ENCODE measurements at places on chromosomes 6 and 20.

DNA sequence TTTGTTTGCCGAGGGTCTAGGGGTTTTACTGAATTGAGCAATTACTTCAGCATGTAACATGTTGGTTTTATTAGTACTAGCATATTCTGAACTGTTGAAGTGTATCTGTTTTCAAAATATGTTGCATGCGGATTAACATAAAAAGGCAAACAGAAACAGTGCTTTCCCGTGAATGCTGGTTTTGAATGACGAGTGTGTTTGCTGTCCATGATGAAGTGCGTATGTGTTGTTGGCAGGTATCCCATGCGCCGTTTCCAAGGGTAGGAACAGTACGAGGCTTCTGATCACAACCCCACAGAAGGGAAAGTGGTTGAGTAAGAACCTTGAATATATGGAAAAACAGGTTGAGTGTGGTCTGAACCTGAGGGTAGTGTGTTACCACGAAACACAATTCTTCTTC lies 232.9 kb downstream of the SAMD5 start:
- no peak for DNase-seq

- DNase-seq, result no peak
Observed at GRCh38 chr20:57658447-57658832, 38.2 kb upstream of the ZBP1 start.

GRCh38 chr6:105941621-105942412 lies 144.3 kb upstream of the PRDM1 start:
- DNase-seq, result no peak

- no peak for DNase-seq
Observed at GRCh38 chr6:119848696-119849095, 499.1 kb upstream of the MAN1A1 start.

GRCh38 chr20:51131811-51132210 lies 108.9 kb upstream of the KCNG1 start:
- no peak for DNase-seq

- DNase-seq, result no peak
Observed at GRCh38 chr6:5736016-5736738, 270.5 kb downstream of the NRN1 start.

DNA sequence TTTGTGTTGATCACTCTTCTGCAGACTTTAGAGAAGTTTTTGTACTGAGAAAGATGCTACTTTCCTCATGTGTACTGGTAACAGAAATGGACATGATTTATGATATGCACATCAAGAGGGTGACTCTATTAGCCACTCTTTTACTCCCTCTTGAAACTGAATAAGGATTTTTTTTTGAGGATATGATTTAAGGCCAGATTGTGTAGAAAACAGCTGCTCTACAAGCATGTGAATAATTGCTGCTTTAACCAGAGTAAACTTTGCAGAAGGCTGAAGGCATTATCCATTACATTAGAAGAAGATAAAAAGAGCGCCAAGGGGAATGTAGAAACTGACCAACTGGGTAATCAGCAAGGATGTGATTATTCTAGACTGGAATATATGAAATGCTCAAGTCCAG lies 276.2 kb upstream of the MAP3K7 start:
- no peak for DNase-seq

DNA sequence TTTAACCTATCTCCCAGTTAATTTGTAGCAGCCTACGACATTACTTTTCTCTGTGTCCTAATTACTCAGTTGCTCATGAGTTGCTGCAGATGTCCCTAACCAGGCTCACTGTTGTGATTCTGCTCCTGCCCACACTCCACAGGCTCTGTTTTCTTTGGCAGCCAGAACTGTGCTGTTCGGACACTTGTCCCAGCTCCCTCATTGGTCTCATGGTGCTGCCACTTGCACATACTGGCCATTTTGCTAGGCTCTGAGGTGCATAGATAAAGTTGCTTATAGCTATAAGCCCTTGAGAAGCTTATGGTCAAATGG lies 55.0 kb downstream of the NOX3 start:
- DNase-seq, result no peak

GRCh38 chr20:48957053-48957481 lies 35.6 kb downstream of the ARFGEF2 start:
- DNase-seq, result no peak

GRCh38 chr20:64065062-64065973 lies 2.3 kb downstream of the TCEA2 start:
- DNase-seq, result no peak

- no peak for DNase-seq
Observed at GRCh38 chr20:3164043-3164762, 4.5 kb upstream of the FASTKD5 start.

DNA sequence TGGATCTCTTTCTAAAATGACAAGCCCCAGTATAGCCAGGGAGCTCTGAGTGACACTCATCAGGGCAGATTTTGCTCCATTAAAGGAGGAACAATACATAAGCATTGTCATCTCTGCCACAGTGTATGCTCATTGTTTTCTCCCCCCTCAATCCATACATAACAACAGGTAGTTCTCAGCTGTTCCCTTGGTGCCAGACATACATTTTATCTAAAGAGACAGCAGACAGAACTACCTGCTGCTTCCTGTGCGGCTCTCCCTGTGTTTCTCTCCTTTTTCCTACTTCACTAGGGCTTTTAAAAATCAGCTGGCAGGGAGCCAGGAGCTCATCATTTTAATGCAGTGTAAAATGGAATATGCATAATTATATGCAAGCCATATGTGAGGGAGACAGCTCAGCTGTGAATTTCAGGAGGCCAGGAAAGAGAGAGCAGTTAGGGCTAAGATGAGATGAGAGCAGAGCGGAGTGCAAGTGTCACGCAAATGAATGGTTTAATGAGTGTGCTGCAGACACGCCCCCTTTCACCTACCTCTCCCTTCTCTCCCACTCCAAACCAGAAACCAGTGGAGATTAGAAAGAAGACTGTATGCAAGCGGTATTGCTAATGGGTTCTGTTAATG lies 96.0 kb downstream of the SOBP start:
- no peak for DNase-seq

GRCh38 chr6:169233832-169234231 lies 19.8 kb downstream of the THBS2 start:
- DNase-seq, result no peak

GRCh38 chr6:83044091-83044768 lies 21.4 kb downstream of the UBE3D start:
- no peak for DNase-seq

- DNase-seq, result no peak
Observed at GRCh38 chr6:76764057-76764456, 691.6 kb upstream of the IMPG1 start.

- no peak for DNase-seq
Observed at GRCh38 chr6:168827586-168827871, 386.5 kb downstream of the SMOC2 start.

- DNase-seq, result no peak
Observed at GRCh38 chr6:36925809-36926208, 28.7 kb upstream of the PI16 start.

DNA sequence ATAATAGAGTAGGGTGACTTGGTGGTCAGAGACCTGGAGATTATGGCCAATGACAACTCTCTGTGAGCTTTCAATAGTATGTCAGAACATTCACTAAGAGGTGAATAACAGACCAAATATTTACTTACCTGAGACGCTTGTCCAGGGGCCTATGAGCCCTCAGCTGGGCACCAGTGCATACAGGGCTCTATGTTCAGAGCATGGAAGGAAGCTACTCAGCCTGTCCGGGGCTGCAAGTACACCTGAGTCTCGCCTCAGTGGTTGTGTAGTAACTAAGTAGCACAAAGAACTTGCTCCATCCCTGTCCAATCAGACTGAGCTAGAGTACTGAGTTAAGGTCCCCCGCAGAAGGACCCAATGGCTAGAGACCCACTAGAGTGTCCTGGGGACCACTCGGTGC lies 11.6 kb upstream of the SCGN start:
- DNase-seq, result no peak

GRCh38 chr6:118580585-118581419 lies 32.7 kb downstream of the PLN start:
- no peak for DNase-seq

- no peak for DNase-seq
Observed at GRCh38 chr20:48186447-48186846, 401.2 kb upstream of the SULF2 start.

DNA sequence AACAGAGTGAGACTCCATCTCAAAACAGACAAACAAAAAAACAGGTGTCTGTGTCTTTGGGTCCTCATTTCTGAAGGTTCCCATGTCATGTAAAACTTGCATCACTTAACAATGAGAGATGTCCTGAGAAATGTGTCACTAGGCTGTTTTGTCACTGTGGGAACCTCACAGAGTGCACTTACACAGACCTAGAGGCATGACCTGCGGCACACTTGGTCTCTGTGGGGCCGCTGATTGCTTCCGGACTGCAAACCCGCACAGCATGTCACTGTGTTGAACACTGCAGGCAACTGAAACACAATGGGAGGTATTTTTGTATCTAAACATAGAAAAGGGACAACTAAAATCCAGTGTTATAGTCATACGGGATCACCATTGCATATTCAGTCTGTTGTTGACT lies 42.3 kb upstream of the TMEM181 start:
- DNase-seq, result no peak

- no peak for DNase-seq
Observed at GRCh38 chr6:157760589-157761330, 62.3 kb upstream of the SNX9 start.

- no peak for DNase-seq
Observed at GRCh38 chr6:168371185-168371584, 51.6 kb upstream of the DACT2 start.

DNA sequence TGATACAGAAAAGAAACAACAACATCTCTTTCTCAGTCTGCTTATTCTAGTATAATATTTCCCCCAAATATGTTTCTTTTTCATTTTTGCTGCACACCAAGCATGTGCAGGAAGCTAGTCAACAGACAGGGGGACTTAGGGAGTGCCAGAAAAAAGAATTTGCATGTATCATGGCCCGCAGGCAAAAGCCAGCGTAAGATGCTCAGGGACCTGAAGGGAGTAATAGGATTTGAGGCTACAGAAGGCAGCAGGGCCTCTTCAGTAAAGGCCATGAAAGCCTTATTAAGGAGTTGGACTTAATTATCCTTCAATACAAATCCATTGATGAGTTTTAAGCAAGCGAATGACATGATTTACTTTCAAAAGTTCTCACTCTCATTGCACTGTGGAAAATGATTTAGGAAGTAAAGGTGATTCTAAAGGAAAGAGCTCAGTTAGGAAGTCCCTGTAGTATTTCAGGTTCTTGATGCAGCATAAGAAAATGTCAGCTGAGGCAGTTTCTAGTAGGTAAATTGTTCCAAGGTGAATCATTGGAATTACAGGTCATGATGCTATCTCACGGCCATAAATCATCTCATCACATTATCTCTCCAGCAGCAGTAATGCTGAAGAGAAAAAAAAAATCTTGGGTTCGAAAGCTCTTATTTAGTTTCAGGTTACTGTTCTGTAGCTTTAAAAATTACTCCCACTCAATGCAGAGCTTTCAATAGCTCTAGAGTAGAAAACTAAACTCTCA lies 94.8 kb downstream of the PTCHD4 start:
- DNase-seq, result no peak

GRCh38 chr20:48284837-48285236 lies 499.6 kb upstream of the SULF2 start:
- DNase-seq, result no peak
